ENCODE measurements at places on chromosomes 16 and 17.

DNA sequence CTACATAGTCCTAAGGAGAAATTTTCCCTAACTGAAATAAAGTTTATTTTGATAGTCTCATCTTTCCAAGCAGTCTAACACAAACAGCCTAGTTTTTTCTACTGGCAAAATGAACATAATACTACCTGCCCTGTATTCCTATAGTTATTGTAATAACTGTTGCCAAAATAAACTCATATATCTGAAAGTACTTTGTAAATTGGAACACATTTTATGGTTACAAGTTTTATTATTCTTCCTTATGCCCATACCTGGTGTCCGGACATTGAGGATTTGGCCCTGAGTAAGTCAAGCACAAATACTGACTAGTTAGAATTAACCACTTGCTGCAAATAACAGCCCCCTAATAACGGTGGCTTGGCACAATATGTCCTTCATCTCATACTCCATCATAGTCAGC is 120.4 kb upstream of the TOM1L1 start:
- no peak for DNase-seq

- DNase-seq: no peak
Measured at GRCh38 chr17:39196241-39196807, 1.1 kb downstream of the CACNB1 start.

DNA sequence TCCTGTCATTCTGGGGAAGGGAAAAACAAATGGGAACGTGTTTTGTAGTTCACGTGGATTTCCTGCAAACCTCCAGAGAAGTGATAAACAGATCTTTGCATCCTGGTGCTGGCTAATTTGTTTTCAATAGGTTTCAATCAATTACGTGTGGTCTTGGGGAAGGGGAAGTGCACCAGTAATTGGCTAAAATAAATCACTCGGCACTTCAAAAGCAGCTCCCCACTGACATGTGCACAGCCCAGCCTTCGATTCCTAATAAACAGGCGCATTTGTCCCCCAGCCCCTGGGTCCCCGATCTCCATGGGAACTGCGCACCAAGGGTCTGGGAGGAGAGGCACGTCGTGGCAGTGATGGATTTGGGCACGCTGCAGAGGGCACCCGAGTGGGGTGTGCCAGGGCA is 112.9 kb upstream of the GSE1 start:
- DNase-seq: no peak

DNA sequence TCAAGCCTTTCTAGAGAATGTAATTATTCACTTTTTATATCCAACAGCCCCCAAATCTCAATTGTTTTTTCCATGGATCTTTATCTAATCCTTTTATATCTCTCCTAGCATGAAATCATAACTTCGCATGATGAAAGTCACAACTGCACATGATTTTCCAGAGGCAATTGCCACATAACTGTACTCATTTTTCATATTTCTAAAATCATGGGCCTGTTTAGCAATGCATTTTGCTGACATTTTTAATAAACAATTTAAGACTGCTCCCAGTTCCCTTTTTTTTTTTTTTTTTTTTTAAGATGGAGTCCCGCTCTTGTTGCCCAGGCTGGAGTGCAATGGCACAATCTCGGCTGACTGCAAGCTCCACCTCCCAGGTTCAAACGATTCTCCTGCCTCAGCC is 83.5 kb downstream of the VMP1 start:
- DNase-seq: no peak

- no peak for DNase-seq
Measured at GRCh38 chr17:49987681-49988441, 7.2 kb downstream of the DLX3 start.

GRCh38 chr16:20181416-20181815 is 107.7 kb upstream of the GPR139 start:
- no peak for DNase-seq

DNA sequence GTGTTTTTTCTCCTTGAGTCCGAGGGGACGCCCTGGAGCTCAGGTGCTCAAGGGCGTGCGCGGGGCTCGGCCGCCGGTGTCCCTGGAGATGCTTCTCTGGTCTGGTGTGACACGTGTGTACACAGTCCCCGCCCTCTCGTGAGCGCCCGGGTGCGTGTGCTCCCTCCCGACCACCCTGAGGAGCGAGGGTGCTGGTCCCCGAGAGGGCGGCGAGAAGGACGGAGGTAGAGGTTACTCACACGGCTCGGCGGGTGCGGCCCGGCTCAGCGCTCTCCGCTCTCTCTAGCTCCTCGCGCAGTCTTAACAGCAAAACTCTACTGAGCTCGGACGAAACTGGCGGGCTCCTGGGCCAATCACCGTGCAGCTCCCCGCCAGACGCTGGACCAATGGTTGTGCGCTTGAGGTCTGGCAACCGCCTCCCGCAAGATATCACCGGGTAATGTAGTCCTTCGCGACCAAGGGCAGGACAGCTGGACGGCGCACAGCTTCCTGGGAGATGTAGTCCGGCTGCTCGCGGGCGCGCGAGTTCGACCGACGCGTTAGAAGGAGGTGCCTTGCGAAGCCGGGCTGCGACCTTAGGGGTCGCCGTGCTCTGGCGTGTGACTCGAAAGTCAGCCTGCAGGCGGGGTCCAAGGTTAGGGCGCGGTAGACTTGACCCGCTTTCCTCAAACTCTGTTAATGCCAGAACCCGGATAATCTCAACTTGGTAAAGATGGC is at the start of gene SLC25A19:
SLC25A19 (minus strand) TSS at position 319 of the 717 bp plus-strand sequence. CDS start 2,669 bp downstream, outside the sequence.
- peak; percentile 99 for DNase-seq

DNA sequence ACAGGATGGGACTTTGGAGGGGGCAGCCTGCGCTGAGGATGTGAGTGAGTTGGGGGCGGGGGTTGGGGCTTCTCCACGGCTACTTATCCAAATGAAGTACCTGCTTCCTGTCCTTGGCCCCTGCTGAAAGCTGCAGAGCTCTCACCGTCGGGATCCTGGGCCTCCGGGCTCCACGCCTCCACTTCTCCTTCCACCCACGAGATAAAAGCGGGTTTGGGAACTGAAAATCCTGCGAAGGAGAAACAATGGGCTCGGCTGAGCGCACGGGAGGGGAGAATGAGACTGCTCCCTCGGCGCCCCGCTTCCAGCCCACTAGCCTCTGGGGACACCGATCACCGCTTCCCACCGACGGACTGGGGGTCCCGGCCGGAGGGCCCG is 486 bp downstream of the ZNF785 start:
- DNase-seq: no peak

GRCh38 chr16:49019831-49020230 is 261.8 kb downstream of the CBLN1 start:
- no peak for DNase-seq

DNA sequence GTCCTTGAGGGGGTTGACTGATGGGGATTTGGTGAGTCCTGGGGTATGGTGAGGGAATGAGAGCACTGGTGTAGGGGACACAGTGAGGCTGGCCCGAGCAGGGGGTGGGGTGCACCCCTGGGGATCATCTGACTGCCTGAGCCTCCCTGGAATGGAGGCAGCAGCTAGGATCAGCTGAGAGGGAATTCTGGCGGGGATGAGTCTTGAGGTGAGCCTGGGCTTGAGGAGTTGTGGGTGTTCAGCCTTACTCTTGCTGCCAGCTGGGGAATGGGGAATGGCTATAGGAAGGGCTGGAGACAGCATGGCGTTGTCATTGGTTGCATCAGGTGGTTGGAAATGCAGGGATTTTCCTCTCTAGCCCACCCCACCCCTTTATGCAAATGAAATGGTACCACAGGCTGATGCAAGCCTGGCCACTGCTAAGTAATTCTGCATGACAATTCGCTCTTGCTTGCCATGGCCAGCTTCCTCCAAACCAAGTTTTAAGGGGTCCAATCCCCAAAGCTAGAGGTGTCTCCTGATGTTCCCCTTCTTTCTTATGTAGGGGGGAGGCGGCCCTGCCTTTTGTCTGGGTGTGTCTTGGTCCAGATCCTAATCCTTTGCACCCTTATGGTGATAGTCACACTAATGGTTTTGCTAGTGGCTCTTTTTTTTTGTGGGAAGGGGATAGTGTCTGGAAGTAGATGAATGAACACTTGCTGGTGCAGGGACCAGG is 7.5 kb downstream of the NFE2L1 start:
- DNase-seq: no peak

GRCh38 chr16:29858149-29858849 is 4.7 kb downstream of the CDIPT start:
- no peak for DNase-seq

DNA sequence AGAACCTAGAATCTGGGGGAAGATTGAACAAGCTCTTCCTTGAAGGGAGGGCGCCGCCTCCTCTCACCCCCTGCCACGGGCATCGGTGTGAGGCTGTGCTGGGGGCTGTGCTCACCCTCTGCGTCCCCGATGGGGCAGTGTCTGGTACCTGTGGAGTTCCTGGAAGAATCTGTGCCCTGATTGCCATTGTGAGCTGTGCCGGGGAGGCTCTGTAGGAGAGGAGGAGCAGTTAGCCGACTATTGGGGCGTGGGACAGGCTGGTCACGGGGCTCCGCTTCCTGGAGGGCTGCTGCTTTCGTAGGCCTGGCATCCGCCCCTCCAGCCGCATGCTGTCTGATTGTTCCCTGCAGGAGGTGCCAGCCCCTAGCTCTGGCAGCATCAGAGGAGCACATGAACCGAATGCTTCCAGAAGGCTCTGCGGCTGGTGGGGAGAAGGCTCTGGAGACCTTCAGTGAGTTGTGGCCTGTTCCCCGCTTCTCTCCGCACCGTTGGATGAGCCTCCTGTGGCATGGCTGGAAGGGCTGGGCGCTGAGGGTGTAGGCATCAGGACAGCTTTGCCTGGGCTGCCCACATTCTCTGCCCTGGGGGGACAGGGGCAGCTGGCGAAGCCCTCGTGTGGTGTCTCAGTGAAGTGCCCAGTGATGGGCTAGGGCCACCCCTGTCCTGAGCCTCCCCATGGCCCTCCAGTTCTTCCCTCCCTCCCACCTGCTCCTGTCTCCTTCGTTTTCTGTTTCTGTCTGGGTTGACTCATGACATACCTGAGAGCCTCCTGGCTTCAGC is 86.9 kb downstream of the SEC14L1 start:
- DNase-seq: no peak

- DNase-seq: no peak
Measured at GRCh38 chr17:36933512-36934143, 3.6 kb upstream of the LHX1 start.

- DNase-seq: no peak
Measured at GRCh38 chr17:45221081-45222013, at the start of gene FMNL1. Gene FMNL1 (plus strand): TSS chr17:45221885. CDS start chr17:45222125, 240 bp downstream.

- DNase-seq: no peak
Measured at GRCh38 chr16:55408661-55409060, 70.3 kb upstream of the MMP2 start.

DNA sequence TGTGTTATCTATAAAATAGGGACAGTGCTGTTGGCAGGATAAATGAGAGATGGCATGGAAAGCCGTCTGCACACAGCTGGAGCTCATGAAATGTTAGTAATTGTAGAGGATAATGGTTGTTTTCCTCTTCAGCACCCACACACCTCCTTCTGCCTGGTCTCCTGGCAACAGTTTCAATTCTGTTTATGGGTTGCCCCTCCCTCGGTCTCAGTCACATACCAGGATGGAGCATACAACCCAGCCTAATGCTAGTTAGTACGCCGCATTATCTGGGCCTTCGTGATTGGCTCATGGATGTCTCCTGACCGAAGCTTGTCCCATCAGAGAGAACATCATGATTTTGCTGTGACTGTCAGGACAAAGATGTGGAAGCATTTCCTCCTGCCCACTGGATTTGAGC is 126.2 kb upstream of the WSCD1 start:
- no peak for DNase-seq

GRCh38 chr17:19709841-19710240 is 6.5 kb downstream of the SLC47A2 start:
- DNase-seq: no peak

- DNase-seq: no peak
Measured at GRCh38 chr17:13477180-13477611, 124.5 kb downstream of the HS3ST3A1 start.

DNA sequence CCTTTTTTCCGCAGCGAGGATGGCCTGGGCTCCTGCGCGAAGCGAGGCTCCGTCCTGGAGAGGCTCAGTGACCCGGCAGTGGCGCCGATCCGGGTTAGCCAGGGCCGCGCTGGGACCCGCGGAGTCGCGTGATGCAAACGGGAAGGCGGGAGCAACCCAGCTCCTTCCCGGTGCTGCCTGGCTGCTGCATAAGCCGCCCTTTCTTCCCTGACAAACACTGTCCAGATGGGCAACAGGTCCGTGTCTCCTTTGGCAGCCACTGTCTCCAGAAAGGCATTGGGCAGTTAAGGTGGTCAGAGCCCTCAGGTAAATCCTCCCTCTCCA is 21.8 kb upstream of the ZNHIT3 start:
- DNase-seq: no peak

- no peak for DNase-seq
Measured at GRCh38 chr16:72736074-72736473, 311.9 kb downstream of the ZFHX3 start.

- no peak for DNase-seq
Measured at GRCh38 chr17:65011966-65012365, 44.6 kb downstream of the GNA13 start.

DNA sequence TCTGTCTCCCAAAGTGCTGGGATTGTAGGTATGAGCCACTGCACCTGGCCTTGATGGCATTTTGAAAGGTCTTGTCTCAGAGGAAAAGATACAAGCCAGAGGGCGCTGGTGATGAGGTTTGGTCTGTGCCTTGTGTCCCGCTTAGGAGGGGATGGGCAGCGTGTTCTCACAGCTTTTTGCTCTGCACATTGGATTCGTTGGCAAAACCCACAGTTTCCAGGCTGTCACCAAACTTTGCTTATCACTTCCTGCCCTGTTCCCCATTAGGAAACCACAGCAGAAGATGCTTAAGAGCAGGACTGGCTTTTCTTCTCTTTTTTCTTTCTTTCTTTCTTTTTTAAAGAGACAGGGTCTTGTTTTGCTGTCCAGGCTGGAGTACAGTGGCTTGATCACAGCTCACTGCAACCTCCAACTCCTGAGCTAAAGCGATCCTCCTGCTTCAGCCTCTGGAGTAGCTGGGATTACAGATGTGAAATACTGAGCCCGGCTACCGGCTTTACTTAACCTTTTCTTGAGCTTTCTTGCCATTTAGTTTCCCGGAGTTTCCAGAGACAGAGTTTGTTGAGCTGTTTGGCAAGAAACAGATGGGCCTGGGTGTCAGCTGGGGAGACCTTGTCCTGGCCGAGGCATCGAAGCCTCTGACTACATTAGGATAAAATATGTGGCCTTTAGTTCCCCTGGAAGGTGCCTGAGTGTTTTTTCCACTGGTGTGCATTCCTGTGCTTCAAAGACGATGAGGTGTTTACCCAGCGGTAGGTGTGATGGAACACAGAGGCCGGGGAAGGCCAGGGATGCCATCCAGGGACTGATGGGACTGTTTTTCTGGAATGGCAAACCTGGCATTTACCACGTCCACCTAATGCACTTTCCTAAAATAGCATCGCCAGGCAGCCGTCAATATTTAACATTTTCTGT is 112.9 kb downstream of the ABCC1 start:
- no peak for DNase-seq

GRCh38 chr16:79451196-79451816 is 149.2 kb downstream of the MAF start:
- no peak for DNase-seq

- DNase-seq: peak; percentile 3
Measured at GRCh38 chr17:41211845-41212466, 14.5 kb upstream of the KRTAP9-2 start.

- no peak for DNase-seq
Measured at GRCh38 chr17:69450918-69451317, 36.4 kb downstream of the MAP2K6 start.

DNA sequence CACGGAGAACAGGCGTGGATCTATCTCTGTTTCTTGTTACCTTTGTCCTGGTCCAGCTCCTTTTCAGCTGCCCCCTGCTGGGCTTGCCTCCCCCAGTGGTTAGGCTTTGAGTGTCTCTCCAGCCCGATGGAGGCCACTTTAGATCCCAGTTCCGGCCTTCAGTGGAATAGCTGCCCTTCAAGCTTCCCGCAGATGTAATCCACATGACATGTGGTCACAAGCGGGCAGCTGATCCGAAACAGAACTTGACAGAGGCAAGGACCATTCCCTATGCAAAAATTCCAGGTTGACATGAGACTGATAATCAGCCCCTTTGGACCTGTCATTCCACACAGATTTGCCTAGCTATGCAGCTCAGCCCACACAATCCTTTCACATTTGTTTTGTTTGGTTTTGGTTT is 40.6 kb upstream of the AQP8 start:
- DNase-seq: no peak

All from NCI-H1930 (cell line).